ENCODE measurements at places on chromosomes 1 and 21. TPM values are rescaled to one million over a fixed set of nuclear protein-coding genes. Genes with fewer than 3 reads are reported as not detected.

- no peak for DNase-seq
Observed at GRCh38 chr1:11487196-11487751, 8.3 kb downstream of the DISP3 start.

- DNase-seq = no peak
Observed at GRCh38 chr1:24584171-24584647, 28.3 kb downstream of the NCMAP start.

DNA sequence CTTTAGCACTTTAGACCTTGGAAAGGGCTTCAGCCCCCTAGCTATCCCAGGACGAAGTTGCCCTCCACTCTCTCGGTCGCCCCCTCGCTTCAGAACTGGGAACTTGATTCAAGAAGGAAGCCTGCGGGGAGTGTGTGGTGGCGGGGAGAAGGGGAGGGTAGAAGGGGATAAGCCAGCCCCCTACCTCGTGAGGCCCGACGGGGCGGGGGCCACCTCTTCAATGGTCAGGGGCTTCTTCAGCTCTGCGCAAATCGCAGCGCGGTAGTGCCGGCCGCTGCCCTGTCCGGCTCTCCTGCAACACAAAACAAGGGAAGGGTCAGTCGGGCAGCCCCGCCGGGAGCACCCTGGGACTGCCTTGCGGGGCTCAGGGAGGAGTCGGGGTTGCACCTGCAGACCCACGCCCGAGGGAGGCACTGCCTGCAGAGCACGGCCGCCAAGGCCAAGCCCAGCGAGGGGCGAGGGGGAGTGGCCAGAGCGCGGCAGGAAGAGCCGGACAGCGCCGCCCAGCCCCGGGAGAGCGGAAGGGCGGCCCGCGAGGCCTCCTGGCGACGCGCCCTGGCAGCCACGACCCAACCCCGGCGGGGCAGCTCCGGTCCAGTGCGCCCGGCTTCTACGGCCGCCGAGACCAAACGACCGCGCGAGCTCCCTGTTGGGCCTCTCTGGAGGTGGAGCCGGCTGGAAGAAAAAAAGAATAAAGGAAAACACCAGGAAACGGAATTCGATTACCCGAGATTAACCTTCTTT, 56.2 kb upstream of the RASAL2 start:
- peak; percentile 67 for DNase-seq

DNA sequence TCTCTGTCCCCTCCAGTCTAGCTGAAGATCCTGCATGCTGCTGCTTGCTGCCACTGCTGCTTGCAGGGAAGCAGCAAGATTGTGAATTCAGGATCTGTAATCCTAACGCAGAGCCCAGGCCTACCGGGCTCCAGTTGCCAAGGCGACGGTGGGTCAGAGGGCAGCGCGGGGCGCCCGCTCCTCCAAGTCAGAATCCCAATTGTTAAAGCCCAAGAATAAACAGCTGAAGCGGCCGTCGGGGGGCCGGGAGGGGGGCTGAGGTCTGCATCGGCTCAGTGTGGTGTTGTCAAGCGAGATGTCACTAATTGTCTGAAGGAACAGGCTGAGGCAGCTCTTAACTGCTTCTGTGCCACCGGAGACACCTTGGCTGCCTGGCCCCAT, 36.8 kb downstream of the AHDC1 start:
- DNase-seq = no peak

GRCh38 chr1:224996266-224996665, 66.8 kb downstream of the DNAH14 start:
- DNase-seq = no peak

DNA sequence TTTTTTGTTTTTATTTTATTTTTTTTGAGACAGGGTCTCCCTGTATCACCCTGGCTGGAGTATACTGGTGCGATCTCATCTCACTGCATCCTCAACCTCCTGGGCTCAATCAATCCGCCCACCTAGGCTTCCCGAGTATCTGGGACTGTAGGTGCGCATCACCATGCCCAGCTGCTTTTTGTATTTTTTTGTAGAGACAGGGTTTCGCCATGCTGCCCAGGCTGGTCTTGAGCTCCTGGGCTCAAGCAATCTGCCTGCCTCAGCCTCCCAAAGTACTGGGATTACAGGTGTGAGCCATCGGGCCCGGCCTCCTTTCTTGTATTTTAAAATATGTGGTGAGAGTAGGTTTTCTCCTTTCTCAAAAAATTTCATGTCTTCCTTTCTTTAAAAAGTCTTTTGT, 122.6 kb downstream of the XPR1 start:
- no peak for DNase-seq

DNA sequence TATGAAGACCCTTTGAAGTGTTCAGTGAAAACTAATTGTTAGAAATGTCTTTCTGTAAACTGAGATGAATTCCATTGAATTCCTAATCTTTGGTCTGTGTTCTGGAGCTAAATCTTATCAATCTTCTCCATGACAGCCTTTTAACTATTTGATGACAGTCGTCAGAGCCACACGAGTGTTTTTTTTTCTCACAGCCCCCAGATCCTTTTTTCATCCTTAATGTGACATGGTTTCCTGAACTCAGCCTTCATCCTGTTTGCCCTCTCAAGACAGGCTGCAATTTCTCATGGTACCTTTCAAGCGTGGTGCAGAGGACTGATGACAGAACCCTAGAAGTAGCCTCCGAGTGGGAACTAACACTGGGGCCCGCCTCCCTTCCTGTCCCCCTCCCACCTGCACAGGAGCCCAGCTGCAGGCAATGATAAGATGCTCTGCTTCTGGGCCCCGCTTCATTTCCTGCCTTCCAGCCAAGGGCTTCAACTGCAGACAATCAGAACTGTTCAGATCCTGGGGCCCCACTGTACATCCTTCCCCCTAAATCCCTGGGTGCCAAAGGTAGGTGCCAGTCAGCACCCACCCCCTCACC, 114.6 kb upstream of the VAV3 start:
- no peak for DNase-seq

- DNase-seq = no peak
Observed at GRCh38 chr1:209497729-209498128, 85.8 kb upstream of the CAMK1G start.

DNA sequence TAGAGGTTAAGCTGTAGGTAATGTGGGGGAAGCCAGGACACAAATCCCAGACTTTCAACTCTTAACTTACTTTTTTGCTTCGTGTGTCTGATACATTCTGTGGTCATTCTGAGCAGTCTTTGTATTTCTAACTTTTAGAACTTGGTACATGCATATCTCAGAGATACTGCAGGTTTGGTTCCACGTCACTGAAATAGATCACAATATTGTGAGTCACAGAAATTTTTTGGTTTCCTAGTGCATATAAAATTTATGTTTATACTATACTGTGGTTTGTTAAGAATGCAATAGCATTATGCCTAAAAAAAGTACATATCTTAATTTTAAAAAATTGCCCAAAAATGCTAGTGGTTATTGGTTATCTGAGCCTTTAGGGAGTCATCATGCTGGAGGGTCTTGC, 3.2 kb downstream of the URB2 start:
- no peak for DNase-seq

- DNase-seq = no peak
Observed at GRCh38 chr1:156342166-156342955, 4.0 kb downstream of the TSACC start.

- DNase-seq = no peak
Observed at GRCh38 chr1:230994860-230995259, 16.0 kb downstream of the ARV1 start.

DNA sequence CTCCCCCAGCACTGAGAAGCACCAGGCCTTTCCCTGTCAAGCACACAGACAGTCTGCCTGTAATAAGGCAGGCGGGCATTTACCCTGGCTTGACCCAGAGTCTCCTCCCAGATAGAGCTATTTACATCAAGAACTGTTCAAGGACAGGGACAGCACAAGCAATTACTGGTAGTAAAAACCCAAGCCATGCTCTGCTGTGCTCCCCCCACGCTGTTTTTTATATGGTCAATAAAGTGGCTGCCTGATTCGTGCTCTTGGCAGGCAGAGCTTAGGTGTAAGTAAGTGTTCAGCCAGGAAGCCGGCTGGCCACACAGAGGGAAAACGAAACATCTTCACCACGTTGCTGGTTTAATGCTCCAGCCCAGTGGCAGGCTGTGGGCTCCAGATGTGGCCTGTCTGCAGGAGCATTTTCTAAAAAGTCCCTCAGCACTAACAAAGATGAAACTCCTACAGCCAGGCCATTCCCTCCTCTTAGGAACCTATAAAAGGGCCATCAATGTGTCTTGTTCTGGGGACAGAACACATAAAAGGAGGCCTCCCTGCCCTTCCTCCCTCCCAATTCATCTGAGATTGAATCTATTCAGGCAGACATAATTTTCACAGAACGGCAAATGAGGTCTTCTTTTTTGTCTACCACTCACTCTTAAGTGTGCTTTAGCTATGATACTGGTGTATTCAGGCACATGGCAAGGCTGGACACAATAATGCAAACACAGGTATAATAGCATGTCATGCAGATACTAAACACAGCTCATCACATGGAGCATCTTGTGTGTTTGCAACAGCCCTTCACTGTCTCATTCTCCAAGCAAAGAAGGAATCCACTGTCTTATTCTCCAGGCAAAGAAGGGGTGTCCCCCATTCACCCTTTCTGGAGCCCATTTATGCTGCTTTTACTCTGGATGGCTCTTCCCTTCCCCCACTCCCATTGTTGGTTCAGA, 378.9 kb downstream of the HHAT start:
- DNase-seq = no peak

DNA sequence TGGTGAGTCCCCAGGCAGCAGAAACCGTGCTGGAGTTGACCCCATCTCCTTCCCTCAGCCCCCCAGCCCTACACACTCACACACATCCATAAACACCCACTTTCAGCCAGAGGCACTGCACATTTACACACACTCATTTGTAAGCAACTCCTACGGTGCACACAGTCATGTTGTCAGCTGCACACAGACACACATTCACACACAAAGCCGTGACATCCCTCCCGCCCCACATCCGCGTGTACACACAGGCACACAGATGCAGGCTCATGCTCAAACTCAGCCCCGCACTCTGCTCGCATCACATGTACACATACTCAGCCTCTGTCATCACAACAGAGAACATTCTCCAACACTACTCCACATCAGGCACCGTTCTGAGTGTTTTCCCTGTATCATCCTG, 47.6 kb downstream of the LACTBL1 start:
- DNase-seq = no peak

DNA sequence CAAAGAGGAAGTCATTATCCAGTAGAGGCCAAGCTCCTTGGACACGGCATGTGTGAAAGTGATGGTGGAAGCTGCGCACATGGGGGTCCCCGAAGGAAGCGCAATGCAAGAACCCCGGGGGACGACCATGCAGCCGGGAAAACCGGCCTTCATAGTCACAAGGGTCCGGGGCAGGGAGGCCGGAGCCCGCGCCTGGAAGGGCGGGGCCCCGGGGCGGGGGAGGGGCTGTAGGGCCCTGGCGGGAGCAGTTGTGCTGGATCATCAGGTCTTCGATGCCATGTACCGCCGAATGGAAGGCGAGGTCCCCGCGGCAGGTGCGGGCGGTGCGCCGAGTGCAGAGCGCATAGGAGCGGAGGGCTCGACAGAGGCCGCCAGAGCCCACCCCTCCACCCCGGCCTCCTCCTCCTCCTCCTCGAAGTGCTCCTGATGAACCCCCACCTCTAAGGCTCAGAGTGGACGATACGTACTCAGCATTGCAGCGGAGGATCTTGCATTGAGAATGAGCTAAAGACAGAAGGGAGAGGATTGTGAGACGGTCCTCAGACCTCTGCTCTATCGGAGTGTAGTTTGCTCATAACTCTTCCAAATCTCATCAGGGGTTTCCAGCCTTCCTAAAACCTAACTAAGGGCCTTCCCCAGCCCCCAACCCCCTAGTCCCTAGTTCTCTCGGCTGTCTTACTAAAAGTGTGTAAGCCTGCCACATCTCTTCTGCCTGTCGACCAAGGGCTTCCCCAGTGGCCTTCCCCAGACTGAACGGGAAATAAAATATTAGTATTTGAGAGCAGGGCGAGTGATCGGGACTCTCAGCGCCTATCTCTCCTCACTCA, 2.1 kb downstream of the HJV start:
- no peak for DNase-seq

- DNase-seq = no peak
Observed at GRCh38 chr1:156151093-156151688, 2.2 kb upstream of the SEMA4A start.

GRCh38 chr1:165467706-165468105, 22.8 kb upstream of the RXRG start:
- no peak for DNase-seq

DNA sequence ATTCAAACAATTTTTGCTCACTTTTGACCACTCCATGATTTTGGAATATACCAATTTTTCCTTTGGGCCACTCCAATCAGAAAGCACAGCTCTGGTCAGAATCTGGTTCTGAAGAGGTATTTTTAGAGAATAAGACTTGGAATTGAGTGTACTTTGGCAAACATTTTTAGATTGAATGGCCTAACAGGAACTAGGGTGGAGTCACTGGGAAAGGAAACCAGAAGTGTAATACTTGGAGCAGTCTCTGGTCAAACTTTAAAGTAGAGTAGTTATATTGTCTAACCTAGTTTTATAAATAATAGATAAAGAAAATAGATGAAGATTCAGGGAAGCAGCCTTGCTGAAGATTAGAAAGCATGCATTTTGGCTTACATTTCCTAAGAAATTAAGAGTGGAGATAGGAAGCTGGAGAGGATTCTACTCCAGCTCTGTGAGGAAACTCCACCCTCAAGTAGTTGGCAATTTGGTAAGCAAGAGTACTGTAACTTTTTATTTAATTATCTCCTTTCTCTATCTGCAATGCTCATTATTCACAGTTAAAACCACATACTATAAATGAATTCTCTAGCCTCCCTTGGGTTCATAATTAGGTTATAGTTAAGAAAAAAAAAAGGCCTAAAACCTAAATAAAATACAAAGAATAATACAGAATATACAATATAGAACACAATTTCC, 15.8 kb downstream of the STIL start:
- DNase-seq = no peak

DNA sequence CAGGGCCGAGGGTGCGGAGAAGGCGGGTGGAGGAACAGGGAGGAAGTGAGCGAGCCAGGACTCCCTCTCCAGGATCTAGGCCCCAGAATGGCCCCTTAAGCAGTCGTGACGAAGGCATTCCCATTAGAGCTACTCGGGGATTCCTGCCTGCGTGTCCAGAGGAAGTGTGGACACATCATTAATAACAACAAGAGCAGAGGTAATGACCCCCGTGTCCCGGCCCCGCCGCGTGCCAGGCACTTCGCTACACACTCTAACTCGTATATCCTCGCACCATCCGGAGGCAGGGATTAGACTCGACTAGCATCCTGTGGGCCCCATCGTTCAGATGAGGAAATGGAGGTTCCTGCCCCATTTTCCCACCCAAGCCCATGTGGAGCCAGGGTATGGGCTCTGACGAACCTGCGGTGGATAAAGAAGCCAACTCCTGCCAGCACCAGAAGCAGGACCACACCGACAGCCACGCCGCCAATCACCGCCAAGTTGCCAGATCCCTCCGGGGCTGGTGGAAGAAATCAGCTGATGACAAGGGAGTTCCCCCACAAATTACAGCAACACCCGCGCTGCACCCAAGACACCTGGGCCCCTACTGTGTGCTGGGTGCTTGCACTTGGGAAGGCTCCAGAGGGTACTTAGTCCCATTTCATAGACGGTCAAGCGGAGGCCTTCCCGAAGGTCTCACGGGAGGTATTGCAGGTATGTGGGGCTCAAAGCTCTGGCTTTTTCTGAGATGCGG, 21.6 kb downstream of the EPHA2 start:
- no peak for DNase-seq

KIAA1614 gene
- 0.32 TPM for total RNA-seq

WDR26 gene
- 13.2 TPM for total RNA-seq

PRCC gene
- 24.2 TPM for total RNA-seq

FLVCR1 gene
- total RNA-seq = 18.6 TPM

FOXD2 gene
- total RNA-seq = 0.07 TPM

ACTRT2 gene
- not detected for total RNA-seq

TNFSF18 gene
- total RNA-seq = not detected

ID3 gene
- 67.8 TPM for total RNA-seq

SLAMF6 gene
- total RNA-seq = not detected
